Chondrocyte (in vitro differentiated cells): ENCODE measurements at places on chromosomes 6 and 20. TPM values are rescaled to one million over a fixed set of nuclear protein-coding genes. Genes with fewer than 3 reads are reported as not detected.

The PNPLA1 gene
- total RNA-seq: not detected in 3 replicates

DNA sequence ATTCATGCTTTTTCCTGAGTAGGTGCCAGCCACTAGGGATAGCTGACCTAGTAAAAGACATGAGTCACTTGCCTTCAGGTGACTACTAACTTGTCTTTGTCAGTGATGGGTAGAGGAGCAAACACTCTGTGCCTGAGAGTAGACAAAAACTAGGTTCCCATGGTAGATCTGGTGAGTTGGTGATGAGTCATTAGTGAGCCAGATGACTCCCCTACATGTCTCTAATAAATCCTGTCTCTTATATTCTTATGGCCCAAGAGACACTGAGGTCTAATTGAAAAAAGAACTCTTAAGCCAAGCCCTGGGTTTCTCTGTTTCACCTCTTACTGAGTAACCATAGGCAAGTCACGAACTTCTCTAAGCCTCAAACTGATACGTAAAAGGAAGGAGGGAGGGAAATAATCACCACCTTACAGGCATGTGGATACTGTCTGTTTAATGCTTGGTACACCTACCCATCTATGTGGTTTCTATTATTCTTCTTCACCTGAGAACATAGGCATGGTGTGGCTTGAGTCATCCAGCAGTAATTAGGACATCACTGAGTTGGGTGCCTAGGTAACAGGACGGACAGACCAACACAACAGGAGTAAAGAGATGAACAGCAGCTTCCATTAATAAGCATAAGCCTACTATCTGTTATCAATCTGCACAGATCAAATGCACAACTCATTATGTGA lies 20.3 kb downstream of the TTPAL start:
- H3K4me3 ChIP-seq: no peak overlapping the region
- DNase-seq: no peak
- peak overlapping the region; percentile 98 for H3K27ac ChIP-seq
- peaks cover 20% of the 10 kb centered on the region for H3K36me3 ChIP-seq
- peaks cover 74% of the 10 kb centered on the region for H3K4me1 ChIP-seq

The SRMS gene
- total RNA-seq: not detected in 3 replicates

The TMEM151B gene
- total RNA-seq: 0.05 TPM in 1 of 3 replicates, not detected in the others

- no peaks in the 10 kb centered on the region for H3K36me3 ChIP-seq
- H3K27me3 ChIP-seq: no peaks in the 10 kb centered on the region
- H3K4me3 ChIP-seq: no peak overlapping the region
These were observed 41.6 kb downstream of the NFATC2 start for GRCh38 chr20:51500936-51501335.

DNA sequence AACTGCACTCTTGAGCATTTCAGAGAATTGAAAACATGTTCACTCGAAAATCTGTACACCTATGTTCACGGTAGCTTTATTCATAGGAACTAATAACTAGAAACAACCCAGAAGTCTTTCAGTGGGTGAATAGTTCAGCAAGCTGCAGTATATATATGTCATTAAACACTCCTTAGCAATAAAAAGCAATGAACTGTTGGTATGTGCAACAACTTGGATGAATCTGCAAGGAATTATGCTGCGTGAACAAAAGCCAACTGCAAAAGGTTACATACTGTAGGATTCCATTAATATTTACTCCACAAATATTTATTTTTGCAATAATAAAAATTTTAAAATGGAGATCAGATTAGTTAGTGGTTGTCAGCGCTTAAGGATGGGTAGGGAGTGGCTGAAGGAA lies 22.1 kb upstream of the FKBP1A start:
- H3K4me3 ChIP-seq: no peak overlapping the region
- peaks cover 3% of the 10 kb centered on the region for H3K36me3 ChIP-seq
- H3K27ac ChIP-seq: no peak overlapping the region
- H3K27me3 ChIP-seq: no peaks in the 10 kb centered on the region
- peaks cover 14% of the 10 kb centered on the region for H3K4me1 ChIP-seq

DNA sequence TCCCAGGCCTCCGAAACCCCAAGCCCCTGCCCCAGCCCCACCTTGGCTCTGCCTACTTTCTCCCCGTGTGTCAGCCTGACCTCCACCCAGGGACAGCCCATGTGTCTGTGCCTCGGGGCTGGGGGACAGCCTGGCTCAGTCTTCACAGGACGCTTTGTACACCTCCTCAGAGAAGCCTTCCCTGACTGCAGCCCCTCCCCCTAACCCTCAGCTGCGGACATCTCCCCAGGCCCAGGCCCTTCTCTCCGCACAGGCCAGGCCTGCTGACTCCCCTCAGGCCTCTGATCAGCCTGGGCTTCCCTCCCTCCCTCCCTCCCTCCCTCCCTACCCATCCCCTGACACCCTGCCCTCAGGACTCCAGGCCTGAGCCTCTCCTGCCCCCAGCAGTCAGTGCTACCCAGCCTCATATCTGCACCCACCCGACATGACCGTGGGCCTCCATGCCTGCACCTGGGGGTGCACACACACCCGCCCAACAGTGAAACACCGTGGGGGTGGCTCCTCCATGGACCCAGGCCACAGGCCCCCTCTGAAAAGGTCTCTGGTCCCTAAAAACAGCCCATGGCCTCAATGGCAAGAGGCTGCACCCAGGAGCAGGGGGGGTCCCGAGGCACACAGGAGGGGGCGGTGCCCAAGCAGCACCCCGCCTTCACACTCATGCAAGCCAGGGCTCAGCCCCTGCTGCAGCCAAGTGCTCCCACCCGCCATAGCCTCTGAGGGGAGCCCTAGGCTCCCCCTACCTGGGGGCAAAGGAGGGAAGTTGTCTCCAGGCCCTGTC lies 12.9 kb downstream of the LAMA5 start:
- H3K27ac ChIP-seq: no peak overlapping the region
- H3K36me3 ChIP-seq: peaks cover 4% of the 10 kb centered on the region
- no peaks in the 10 kb centered on the region for H3K27me3 ChIP-seq
- H3K4me1 ChIP-seq: peaks cover 53% of the 10 kb centered on the region
- DNase-seq: no peak

The CDYL gene
- total RNA-seq: 40.7 to 63.7 TPM (median 60.9 TPM) in 3 replicates

DNA sequence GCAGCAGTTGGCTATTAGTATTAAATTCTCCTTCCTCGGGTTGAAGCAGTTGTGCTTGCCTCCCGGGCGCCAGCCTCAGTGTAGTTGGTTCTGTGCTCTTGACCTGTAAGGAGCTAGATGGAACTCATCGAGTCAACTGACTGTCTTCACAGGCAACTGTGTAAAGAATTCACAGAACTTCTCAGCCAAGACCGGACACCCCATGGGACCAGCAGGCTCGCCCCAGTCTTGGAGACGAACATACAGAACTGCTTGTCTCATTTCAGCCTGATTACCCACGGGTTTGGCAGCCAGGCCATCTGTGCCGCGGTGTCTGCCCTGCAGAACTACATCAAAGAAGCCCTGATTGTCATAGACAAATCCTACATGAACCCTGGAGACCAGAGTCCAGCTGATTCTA lies 8.5 kb downstream of the TFAP2C start:
- H3K4me3 ChIP-seq: no peak overlapping the region
- DNase-seq: no peak
- H3K36me3 ChIP-seq: peaks cover 29% of the 10 kb centered on the region
- no peaks in the 10 kb centered on the region for H3K27me3 ChIP-seq
- peaks cover 38% of the 10 kb centered on the region for H3K4me1 ChIP-seq
- H3K27ac ChIP-seq: no peak overlapping the region

- no peaks in the 10 kb centered on the region for H3K36me3 ChIP-seq
- DNase-seq: no peak
These were observed 155.3 kb downstream of the DHX35 start for GRCh38 chr20:39117491-39117890.

GRCh38 chr6:9420316-9421015 lies 985.1 kb upstream of the SLC35B3 start:
- H3K27ac ChIP-seq: no peak overlapping the region
- H3K4me1 ChIP-seq: no peaks in the 10 kb centered on the region
- no peaks in the 10 kb centered on the region for H3K36me3 ChIP-seq
- H3K4me3 ChIP-seq: no peak overlapping the region
- no peaks in the 10 kb centered on the region for H3K27me3 ChIP-seq

The CALHM4 gene
- total RNA-seq: not detected in 3 replicates

DNA sequence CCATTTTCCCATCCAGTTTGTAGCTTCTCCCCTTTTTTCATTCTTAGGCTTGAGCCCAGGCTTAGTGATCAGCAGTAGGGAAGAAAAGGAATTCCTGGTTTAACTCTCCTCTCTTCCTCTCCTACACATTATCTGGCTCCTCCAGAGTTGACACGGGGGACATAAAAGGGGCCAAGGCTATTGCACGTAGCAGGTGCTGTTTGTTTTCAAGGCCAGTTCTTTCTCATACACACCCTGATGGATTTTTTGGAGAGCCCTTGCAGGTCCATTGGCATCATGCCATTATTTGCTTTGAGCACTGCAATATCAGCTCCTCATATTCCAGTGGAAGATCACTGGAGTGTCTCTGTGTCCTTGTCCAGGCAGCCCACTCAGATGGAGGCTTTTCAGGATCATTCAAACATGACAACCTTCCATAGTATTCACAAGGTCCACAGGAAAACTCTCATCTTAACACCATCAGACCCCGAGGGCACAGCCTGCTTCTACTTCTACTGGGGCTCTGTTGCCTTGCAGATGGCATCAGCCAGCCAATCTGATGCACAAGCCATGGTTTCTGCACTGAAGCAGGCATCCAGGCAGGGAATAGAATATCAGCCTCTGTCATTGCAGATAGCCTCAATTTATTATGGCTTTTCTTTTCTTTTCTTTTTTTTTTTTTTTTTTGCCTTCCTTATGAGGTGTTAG lies 18.8 kb downstream of the PLCB4 start:
- no peaks in the 10 kb centered on the region for H3K36me3 ChIP-seq
- H3K4me1 ChIP-seq: peaks cover 38% of the 10 kb centered on the region
- DNase-seq: no peak
- no peak overlapping the region for H3K4me3 ChIP-seq

DNA sequence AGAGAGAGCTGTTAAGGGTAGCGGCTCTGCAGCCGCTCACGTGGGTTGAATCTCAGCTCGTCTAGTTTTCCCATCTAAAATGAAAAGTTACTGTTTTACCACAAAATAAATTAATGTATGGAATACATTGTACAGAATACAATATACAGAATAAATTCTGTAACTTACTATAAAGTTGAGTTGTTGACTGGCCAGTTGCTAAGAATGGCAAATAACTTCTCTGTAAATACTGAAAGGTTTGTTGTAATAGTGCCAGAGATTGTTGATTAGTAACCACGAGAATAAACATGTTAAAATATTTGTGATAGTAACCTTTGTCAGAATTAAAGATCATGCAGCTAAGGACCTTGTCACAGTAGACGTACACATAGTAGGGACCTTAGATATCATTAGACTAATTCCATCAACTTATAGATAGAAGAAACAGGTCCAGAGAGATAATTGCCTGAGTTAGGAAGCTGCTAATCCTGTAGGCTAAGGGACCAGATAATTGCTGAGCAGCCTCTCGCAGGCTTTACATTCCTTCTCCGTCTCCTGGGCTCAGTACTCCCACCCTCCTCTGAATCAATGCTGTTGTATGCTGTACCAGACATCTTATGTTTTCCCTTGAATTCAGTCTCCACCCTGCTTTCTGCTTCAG lies 544 bp upstream of the NRM start:
- peaks cover 53% of the 10 kb centered on the region for H3K4me1 ChIP-seq
- DNase-seq: no peak
- H3K27ac ChIP-seq: peak overlapping the region; percentile 92
- H3K27me3 ChIP-seq: no peaks in the 10 kb centered on the region

The NXT1 gene
- total RNA-seq: 16.9 to 18.2 TPM (median 18.1 TPM) in 3 replicates

GRCh38 chr6:30568245-30568644 lies 3.0 kb upstream of the ABCF1 start:
- H3K4me1 ChIP-seq: peaks cover 35% of the 10 kb centered on the region
- H3K27ac ChIP-seq: no peak overlapping the region
- peaks cover 3% of the 10 kb centered on the region for H3K36me3 ChIP-seq
- DNase-seq: no peak

- no peak overlapping the region for H3K4me3 ChIP-seq
- H3K36me3 ChIP-seq: peaks cover 3% of the 10 kb centered on the region
- H3K4me1 ChIP-seq: peaks cover 5% of the 10 kb centered on the region
These were observed 31.0 kb downstream of the THEMIS start for GRCh38 chr6:127869772-127870404.

DNA sequence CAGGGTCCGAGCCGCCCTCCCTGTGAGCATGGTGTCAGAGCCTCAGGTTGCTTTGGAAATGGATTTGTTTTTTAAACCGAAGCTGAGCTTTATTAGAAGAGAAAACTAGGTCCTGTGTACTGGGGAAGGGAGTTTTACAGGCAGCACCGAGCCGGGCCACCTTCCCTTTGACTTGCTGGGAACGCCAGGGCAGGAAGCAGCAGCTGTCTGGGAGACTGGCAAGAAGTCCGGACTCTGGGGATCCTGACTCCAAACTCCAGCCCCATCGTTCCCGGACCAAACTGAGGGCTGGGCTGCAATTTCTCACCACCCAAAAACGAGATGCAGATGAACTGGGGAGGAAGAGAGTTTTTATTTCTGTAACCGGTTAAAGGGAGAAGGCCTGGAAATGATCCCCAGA lies 214.9 kb upstream of the KCNG1 start:
- peaks cover 4% of the 10 kb centered on the region for H3K36me3 ChIP-seq
- H3K27me3 ChIP-seq: peaks cover 11% of the 10 kb centered on the region

The PPP1R16B gene
- not detected in 3 replicates for total RNA-seq

DNA sequence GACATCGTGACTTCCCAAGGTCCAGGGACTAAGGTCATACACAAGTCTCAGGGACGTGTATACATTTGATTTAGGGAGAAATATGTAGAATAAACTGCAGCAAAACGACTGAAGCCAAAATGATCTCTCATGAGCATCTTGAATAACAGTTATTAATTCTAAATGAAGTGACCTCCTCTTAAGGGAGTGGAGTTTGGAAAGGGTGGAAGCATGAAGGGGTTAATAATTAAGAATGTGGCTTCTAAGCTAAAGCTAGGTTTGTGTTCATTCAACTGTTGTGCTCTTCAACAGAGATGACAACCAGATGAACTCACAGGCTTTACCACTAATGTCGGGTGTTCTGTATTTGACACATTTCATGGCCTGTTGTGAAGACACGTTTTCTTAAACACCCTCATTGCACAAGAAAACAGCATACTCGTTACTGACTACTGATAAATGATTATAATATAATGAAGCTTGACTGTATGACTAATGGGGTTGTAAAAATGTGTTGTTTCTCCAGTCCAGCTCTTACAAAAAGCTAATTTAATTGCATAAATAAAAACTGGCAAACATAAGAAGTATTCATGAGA lies 1.5 kb downstream of the PPP1R14C start:
- H3K4me3 ChIP-seq: peak overlapping the region; percentile 69
- H3K27ac ChIP-seq: no peak overlapping the region
- no peak for DNase-seq
- peaks cover 19% of the 10 kb centered on the region for H3K4me1 ChIP-seq
- peaks cover 33% of the 10 kb centered on the region for H3K27me3 ChIP-seq

- no peak overlapping the region for H3K27ac ChIP-seq
- no peaks in the 10 kb centered on the region for H3K36me3 ChIP-seq
- peaks cover 36% of the 10 kb centered on the region for H3K4me1 ChIP-seq
- no peak overlapping the region for H3K4me3 ChIP-seq
- H3K27me3 ChIP-seq: no peaks in the 10 kb centered on the region
- no peak for DNase-seq
These were observed 85.5 kb upstream of the NT5E start for GRCh38 chr6:85364344-85364743.

DNA sequence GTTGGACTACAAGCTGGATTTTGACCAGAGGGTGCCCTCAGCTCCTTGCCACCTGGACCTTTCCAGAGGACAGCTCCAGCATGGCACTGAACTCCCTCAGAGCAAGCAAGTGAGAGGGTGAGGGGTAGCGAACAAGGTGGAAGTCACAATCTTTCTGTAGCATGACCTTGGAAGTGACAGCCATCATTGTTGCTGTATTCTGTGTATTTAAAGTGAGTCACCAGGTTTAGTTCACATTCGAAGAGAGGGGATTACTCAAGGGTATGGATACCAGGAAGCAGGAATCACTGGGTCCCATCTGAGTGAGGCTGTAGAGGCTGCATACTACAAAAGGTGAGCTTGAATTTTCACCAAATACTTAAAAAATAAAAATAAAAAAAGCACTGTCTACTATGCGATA lies 280.0 kb upstream of the SPTLC3 start:
- H3K27me3 ChIP-seq: no peaks in the 10 kb centered on the region
- H3K4me1 ChIP-seq: no peaks in the 10 kb centered on the region
- H3K4me3 ChIP-seq: no peak overlapping the region
- H3K36me3 ChIP-seq: no peaks in the 10 kb centered on the region
- H3K27ac ChIP-seq: no peak overlapping the region
